ENCODE measurements at places on chromosomes 7 and 10.

DNA sequence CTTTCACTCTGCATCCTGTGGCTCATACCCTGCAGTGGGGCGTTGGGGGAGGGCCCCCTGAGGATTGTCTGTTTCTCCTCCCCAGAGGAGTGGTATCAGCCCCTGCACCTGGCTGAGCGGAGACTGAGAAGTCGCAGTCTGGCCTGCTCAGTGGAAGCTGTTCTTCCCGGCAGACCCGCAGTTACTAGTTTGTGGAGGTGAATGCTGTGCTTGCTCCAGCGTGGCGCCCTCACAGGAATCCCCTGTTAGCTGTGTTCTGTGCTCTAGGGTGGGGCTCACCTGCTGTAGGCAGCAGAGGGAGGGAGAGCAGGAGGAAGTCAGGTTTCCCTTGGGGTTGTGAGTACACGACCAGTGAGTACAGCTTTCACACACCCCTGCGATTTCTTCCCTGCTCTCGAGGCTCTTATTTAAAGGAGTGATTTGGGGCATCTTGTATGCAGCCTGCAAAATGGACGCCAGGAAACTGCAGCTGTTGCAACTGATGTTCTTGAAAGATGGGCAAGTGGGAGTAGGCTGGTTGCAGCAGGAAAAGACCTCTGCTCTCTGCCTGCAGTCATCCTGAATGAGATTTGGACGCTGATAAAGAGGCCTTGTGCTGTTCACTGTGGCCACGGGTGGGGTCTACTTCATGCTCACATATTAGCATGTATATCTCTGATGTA lies 66.4 kb downstream of the HK1 start:
- no peak for DNase-seq

- DNase-seq, result no peak
Measured at GRCh38 chr7:21030237-21030871, 243.7 kb upstream of the SP8 start.

DNA sequence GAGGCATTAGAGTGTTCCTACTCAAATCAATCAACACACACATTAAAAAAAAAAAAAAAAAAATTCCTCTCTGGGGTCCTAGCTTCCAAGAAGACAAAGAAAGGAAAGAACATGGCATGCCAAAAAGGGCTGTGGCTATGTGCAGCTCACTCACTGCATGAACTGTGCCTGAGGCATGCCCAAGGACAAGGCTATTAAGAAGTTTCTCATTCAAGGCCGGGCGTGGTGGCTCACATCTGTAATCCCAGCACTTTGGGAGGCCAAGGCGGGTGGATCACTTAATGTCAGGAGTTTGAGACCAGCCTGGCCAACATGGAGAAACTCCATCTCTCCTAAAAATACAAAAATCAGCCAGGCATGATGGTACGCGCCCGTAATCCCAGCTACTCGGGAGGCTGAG lies 41.9 kb upstream of the PPP3CB start:
- DNase-seq, result no peak

GRCh38 chr7:127911968-127912511 lies 119.2 kb downstream of the LRRC4 start:
- no peak for DNase-seq

DNA sequence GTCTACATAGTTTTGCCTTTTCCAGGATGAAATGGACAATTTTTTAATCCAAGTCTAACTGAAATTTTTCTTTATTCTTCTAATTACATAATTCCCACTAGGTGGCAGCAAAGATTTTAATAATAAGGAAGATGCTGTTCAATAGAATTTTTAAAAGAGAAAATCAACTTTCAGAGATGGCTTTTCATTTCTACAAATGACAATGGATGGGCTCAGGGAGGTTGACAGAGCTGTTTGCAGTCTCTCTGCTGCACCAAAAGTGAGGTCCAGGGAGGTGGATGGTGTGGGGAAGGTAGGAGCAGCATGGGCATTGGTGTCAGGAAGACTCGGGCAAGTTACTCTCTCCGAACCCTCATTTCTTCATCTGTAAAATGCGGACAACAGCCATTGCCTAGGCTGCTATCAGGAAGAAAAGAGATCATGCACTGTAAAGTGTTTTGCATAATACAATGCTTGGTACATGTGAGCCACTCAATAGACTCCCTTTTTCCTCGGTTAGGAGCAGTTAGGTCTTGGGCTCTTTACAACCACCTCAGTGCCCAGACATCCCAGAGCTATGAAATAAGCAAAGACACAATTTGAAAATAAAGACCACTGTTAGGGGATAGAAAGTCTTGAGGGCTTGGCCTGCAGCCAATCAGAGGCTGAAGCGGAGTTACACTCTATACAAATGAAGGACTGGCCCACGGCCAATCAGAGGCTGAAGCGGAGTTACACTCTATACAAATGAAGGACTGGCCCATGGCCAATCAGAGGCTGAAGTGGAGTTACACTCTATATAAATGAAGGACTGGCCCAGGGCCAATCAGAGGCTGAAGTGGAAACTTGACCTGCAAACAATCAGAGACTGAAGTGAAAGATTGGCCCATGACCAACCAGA lies 107.1 kb downstream of the ABLIM1 start:
- no peak for DNase-seq

- no peak for DNase-seq
Measured at GRCh38 chr7:69256634-69257081, 341.6 kb upstream of the AUTS2 start.

DNA sequence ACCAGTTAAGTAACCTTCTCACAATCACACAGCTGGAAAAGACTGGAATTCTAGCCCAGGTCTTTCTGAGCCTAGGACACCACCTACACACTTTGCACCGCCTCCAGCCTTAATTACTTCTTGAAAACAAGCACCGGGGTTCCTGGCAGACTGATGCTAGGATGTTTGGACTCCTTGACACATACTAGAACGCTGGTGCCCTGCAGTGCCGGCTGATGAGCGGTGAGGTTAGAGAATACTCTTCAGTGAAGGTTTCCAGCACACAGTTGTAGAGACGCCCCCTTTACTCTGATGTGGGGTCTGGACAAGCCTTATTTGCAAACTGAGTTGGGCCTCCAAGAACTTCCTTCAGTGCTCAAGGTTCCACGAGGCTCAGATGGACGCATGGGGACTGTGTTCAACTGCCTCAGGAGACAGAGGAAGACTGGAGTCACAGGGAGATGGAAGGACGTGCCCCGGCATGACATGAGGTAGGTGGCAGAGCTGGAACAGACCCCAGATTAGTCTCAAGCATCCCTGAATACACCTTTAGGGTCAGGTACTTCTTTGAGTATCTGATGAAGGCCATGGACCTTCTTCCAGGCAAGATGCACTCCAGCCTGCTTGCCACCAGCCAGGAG lies 89.6 kb downstream of the COBL start:
- no peak for DNase-seq
